Stimulated activated CD4-positive, alpha-beta T cell treated with anti-CD3 and anti-CD28 coated beads, TNF-alpha, amount 100 ng/mL, for 1 hour (primary cell): ENCODE measurements at places on chromosomes 11 and 22.

- DNase-seq, result no peak
Measured at GRCh38 chr11:118837868-118838267, 45.8 kb upstream of the CXCR5 start.

DNA sequence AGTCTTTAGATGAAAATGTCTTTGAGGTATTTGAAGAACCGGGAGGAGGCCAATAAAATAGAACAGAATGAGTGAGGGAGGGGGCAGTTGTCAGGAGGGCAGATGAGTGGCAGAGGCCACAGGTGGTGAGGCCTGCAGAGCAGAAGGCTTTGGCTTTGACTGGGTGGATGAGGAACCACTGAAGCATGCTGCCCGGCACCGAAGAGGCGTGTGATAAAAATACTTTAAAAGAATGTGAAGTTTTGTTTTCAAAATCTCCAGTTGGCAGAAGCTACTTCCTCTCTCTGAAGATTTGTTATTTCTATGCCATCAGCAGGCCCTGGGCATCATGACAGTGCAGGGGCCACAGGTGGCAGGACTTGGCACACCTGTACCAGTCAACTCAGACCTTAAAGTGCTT lies 6.3 kb downstream of the MS4A12 start:
- no peak for DNase-seq

DNA sequence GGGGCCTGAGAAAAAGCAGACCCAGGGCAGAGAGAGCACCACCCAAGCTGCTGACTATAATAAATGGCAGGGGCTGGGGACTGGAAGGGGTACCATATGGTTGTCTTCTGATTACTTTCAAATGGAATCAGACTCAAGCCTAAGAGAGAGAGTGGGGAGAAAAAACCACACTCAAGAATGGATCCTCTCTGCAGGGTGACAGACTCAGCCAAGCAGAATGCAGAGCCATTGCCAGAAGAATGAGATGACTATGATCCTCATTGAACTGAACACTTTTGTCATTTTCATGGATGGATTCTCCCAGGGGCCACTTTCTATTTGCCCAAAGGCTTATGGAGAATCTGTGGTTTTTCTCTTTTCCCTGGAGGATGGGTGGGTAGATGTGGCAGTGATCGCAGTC lies 8.7 kb downstream of the UBASH3B start:
- no peak for DNase-seq

- DNase-seq, result no peak
Measured at GRCh38 chr11:63937713-63938478, 906 bp upstream of the NAA40 start.

GRCh38 chr22:42805998-42806830 lies 50.9 kb downstream of the ARFGAP3 start:
- no peak for DNase-seq

DNA sequence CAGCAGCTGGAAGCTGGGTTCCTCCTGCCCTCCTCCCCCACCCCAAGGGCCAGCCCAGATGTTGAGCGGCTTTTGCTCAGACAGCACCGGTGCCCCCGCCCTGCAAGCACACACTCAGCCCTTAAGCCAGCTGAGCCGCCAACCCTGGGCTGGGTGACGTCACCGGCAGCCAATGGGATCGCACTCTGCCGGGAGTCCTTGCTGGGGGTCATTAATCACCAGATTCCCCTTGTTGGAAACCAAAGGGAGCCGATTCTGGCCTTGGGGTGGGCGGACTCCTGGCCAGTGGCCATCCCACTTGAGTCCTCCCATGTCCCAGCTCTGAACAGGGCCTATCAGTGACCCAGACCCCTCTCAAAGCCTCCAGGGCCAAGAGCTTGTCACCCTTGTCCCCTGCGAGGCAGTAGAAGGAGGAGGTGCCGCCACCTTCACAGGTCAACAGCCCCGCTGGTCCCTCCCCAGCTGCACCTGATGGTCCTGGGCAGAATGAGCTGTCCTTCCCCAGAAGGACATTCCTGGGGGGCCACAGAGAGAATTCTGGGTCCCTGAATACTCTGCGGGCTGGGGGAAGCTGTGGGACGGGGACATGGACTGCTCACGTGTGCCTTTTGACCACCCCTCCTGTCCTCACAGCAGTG lies 7.4 kb downstream of the DUSP8 start:
- no peak for DNase-seq

DNA sequence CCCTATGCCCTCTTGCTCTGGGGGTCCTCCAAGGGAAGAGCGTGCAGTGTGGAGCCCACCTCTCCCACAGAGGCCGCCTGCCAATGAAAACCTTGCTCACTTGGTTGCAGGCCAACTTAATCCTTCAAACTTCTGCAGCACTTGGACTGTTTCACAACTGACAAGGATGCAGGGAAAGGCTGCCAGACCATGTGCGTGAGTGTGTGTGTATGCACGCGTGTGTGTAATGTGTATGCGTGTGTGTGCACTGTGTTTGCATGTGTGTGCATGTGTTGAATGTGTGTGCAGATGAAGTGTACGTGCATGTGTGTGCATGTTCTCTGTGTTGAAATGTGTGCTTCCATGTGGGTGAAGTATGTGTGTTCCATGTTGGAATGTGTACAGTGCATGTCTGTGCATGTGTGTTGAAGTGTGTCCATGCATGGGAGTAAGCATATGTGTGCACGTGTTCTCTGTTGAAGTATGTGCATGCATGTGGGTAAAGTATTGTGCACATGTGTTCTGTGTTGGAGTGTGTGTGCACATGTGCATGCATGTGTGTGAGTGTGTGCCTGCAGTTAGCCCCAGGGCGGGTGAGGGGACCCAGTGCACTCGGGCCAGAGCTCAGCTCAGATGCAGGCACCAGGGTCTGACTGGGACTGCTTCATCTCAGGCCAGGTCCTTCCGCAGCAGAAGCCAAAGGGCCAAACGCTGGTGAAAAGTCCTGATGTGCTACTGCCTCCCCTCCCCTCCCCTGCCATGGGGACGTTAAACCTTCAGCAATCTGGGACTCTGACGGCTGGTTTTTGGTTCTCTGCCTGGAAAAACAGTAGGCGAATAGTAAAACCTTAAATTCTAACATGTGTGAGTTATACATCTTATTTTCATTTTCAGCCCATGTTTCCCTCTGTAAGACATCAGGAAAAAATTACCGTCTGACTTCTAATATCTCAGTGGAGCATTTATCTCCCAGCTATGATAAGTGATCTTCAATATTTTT lies 72.0 kb downstream of the FLI1 start:
- no peak for DNase-seq

- no peak for DNase-seq
Measured at GRCh38 chr11:132639986-132640385, 892.3 kb downstream of the OPCML start.

DNA sequence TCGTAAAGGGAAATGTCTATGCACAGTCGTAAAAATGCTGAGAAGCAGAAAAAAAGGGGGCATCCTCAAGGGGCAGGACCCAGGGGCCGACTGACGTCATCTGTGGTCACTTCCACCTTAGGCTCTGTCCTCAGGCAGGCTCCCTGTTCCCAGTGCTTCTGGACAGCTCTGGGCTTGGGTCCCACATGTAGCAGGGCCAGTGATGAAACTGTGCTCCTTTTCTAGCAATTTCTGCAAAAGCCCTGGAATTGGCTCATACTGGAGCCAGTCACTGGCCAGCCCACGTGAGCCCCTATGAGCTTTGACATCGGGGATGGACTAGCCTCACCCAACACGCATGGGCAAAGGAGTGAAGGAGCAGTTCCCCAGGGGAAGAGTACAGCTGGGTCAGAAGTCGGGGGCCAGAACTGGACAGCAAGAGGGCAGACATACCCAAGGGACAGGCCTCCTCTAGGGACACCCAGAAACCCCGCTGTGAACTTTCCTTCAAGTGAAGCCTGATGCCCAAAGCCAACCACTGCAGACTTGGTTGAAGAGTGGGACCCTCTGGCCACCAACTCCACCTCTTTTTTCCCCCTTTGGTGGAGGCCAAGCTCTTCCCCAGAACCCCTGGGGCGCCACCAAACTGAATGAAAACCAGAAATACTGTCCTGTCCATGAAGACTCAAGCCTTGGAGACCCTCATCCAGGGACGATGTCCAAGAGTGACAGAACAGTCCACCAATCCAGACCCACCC lies 1349.0 kb downstream of the BRD1 start:
- DNase-seq, result no peak

- DNase-seq, result no peak
Measured at GRCh38 chr11:117979481-117980211, 6.5 kb upstream of the IL10RA start.

GRCh38 chr11:61833471-61833870 lies 5.4 kb downstream of the FADS2 start:
- DNase-seq, result no peak

GRCh38 chr11:103736315-103737036 lies 300.0 kb upstream of the DDI1 start:
- DNase-seq, result no peak

GRCh38 chr11:131246156-131246555 lies 124.3 kb upstream of the NTM start:
- no peak for DNase-seq

- no peak for DNase-seq
Measured at GRCh38 chr11:9130297-9130696, 38.9 kb upstream of the SCUBE2 start.

GRCh38 chr11:31783252-31783651 lies 27.9 kb downstream of the PAX6 start:
- DNase-seq, result no peak

DNA sequence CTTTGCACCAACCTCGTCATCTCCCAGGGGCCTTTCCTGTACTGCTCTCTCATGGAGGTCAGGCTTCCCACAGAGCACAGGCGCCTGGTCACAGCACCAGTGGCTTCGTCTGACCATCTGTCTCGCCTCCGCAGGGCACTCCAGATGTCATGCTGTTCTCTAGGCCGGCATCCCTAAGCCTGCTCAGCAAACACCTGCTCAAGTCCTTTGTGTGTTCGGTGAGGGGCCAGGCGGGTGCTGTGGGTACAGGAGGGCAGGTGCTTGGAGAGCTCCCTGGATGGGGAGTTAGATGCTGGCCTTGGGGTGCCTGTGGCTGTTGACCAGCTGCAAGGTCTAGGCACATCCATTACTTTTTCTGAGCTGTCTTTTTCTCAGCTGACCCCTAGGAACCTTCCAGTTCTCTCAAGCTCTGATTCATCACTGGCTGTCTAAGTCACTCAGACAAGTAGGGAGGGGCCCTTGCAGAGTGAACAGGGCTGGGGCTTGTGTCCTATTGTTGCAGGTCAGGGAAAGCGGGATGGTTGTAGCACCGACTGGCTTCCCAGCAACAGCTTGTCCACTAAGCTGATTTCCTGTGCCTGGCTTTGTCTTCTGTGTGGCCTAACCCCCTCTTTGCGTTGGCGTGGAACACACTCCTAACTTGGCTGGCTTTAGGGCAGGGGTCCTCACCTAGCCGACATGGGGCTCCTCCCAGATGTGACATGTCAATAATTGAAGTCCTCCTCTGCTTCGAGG lies 9.2 kb downstream of the CLDN5 start:
- no peak for DNase-seq

DNA sequence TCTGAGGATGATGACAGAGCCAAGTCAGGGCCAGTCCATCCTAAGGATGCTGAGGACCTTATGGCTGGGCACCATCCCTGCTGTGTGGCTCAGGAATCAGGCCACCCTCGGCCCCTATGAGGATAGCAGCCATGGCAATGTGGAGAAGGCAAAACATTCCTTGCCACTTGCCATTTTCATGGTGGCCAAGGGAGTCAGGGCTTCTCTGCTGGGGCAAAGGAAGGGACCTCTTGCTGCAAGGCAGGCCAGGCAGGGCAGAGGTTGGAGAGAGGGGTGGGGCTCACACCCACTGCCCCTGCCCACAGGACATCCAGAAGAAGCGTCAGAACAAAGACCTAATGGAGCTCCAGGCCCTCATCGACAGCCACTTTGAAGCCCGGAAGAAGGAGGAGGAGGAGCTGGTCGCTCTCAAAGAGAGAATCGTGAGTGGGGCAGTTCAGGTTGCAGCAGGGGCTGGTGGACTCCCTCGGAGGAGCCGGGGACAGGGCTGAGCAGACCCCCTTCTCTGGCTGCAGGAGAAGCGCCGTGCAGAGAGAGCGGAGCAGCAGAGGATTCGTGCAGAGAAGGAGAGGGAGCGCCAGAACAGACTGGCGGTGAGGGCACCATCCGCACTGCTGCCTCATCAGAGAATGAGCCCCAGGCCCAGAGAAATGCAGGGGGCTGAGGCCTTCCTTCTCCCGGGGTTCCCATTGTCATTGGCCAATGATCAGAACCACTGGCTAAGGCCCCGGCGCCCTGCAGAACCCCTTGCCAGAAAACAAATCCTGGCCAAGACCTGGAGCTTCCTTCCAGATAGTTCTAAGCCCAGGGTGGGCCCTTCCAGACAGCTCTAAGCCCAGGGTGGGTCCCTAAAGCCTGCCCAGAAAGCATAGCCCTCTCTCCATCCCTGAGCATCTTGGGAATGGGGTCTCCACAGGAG lies 13.5 kb upstream of the MRPL23 start:
- no peak for DNase-seq

GRCh38 chr22:43470941-43471585 lies 59.2 kb downstream of the MPPED1 start:
- DNase-seq, result no peak

- no peak for DNase-seq
Measured at GRCh38 chr22:24178502-24179440, 2.5 kb upstream of the SUSD2 start.

- DNase-seq, result no peak
Measured at GRCh38 chr11:9753021-9753420, 89.1 kb downstream of the SWAP70 start.

DNA sequence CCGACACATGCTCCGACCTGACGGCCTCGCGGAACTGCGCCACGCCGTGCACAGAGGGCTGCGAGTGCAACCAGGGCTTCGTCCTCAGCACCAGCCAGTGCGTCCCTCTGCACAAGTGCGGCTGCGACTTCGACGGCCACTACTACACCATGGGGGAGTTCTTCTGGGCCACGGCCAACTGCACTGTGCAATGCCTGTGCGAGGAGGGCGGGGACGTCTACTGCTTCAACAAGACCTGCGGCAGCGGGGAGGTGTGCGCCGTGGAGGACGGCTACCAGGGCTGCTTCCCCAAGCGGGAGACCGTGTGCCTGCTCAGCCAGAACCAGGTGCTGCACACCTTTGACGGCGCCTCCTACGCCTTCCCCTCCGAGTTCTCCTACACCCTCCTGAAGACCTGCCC lies 26.8 kb downstream of the TECTA start:
- no peak for DNase-seq
